ENCODE measurements at places on chromosomes 16 and 17. TPM values are rescaled to one million over a fixed set of nuclear protein-coding genes. Genes with fewer than 3 reads are reported as not detected.

UBE2G1 gene
- polyA plus RNA-seq, result 69.0 TPM

YBX2 gene
- polyA plus RNA-seq, result 1.8 TPM

NAGLU gene
- polyA plus RNA-seq, result 20.6 TPM

OR4D1 gene
- polyA plus RNA-seq, result not detected

CD79B gene
- polyA plus RNA-seq, result 1.8 TPM

NPEPPS gene
- 166 TPM for polyA plus RNA-seq

PRSS33 gene
- polyA plus RNA-seq, result not detected

NHLRC4 gene
- 1.5 TPM for polyA plus RNA-seq

TAC4 gene
- 1.1 TPM for polyA plus RNA-seq

CDRT15 gene
- 0.35 TPM for polyA plus RNA-seq

FLII gene
- 181 TPM for polyA plus RNA-seq

TENT4B gene
- 5.8 TPM for polyA plus RNA-seq

Data from muscle of leg (tissue), 16 donors.